ENCODE measurements at places on chromosomes 6 and 20. TPM values are rescaled to one million over a fixed set of nuclear protein-coding genes. Genes with fewer than 3 reads are reported as not detected.

The LHFPL5 gene
- total RNA-seq = 1.1 TPM

The HM13 gene
- 27.8 TPM for total RNA-seq

GRCh38 chr6:18395856-18396197 is 8.7 kb downstream of the RNF144B start:
- DNase-seq = no peak

GRCh38 chr6:45655745-45656476 is 278.2 kb upstream of the SUPT3H start:
- no peak for DNase-seq

DNA sequence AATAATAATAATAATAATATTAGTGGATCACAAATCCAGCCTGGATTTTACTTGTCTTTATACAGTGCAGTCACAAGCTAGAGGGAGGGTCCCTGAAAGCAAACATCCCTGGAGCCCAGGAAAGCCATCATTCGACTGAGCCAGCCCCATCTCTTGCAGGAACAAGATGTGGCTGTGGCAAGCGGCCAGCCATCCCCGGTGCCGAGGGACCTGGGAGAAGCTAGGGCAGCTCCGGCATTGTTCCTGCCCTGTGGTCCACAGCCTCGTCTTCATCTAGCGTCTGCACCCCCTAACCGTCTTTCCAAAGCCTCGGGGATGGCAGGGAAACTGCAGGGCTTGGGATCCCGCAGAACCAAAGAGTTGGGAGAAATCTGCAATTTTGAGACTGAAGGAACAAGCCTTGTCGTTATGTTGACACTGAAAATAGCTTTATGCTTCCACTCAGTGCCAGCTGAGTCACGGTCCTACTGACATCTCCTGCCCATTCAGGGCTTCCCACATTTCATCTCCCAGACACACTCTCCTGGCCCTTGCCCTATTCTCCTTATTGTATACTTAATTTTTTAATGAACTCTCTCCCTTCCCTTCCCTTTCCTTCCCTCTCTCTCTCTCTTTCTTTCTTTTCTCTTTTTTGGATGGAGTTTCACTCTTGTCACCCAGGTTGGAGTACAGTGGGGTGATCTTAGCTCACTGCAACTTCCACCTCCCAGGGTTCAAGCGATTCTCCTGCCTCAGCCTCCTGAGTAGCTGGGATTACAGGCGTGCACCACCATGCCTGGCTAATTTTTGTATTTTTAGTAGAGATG is 62.5 kb upstream of the ZNFX1 start:
- peak; percentile 48 for DNase-seq

- no peak for DNase-seq
These were observed 632.9 kb downstream of the MAFB start for GRCh38 chr20:40056171-40056570.

DNA sequence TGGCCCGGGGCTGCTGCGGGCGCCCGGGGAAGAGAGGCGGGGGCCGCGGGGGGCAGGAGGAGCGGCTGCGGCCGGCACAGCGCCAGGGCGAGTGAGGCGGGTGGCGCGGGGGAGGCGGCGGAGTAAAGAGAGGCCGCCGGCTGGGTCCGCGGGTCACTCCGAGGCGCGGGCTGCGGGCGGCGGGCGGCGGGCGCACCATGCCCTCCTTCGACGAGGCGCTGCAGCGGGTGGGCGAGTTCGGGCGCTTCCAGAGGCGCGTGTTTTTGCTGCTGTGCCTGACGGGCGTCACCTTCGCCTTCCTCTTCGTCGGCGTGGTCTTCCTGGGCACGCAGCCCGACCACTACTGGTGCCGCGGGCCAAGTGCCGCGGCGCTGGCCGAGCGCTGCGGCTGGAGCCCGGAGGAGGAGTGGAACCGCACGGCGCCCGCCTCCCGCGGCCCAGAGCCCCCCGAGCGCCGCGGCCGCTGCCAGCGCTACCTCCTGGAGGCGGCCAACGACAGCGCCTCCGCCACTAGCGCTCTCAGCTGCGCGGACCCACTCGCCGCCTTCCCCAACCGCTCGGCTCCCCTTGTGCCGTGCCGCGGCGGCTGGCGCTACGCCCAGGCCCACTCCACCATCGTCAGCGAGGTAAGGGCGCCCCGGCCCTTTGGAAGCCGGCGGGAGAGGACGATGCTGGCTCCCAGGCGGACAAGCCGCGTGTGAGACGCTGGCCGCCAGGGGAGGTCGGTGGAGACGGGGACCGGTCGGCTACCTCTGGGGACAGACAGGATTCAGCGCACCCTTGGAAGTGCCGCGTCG is at the start of gene SLC22A3:
TSS of gene SLC22A3 (plus strand) at position 156 of the 797 bp plus-strand sequence. CDS start at position 198, 42 bp downstream.
- DNase-seq = no peak

The C6orf132 gene
- total RNA-seq = not detected

DNA sequence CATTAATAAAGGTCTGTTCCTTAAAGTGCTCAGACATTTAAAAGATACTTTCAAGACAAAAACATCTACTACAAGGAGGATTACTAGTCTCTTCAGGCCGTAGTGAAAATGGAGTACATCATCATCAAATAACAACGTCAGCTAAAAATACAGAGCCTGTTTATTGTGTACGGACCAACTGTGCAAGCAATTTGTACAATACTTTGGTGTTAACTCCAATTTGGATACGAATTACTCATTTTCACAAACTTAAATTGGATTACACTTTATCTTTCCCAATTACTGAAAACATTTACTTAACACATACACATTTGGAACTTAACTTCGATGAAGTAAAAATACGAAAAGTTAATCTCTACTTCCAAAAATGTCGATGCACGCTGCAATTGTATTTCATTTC is 802 bp downstream of the CYP39A1 start:
- no peak for DNase-seq

- DNase-seq = no peak
These were observed 14.8 kb upstream of the CALHM6 start for GRCh38 chr6:116446399-116446798.

The ZFP57 gene
- total RNA-seq = not detected

The PREX1 gene
- total RNA-seq = 21.1 TPM

DNA sequence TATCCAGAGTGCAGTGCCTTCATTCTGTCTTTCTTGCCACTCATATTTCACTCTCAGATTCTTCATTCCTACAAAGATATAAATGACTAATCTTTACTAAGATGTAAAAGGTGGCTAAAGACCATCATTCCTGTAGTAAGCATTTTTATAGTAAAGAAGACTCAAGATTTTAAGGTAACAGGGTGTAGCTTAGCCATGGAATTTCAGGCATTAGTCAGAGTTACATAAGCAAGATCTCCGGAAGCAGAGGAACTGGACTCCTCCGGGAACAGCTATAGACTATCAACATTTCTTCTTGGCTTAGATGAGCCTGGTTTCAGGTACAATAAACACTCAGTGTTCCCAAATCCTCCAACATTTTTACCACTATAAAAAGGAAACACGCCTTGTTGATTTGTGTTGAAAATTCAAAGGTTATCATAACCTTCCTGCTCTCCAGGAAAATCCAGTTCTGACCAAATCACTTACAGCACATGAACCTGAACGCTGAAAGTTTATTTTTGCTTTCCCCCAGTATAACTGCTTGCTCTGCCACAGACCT is 23.7 kb downstream of the SERPINB1 start:
- DNase-seq = no peak

- DNase-seq = no peak
These were observed 12.1 kb upstream of the AHCY start for GRCh38 chr20:34315236-34315635.
